Aorta (tissue), 5 donors: ENCODE measurements at places on chromosomes 16 and 17. TPM values are rescaled to one million over a fixed set of nuclear protein-coding genes. Genes with fewer than 3 reads are reported as not detected.

The FZD2 gene
- total RNA-seq, result 22.1 TPM

- DNase-seq, result no peak
Observed at GRCh38 chr17:63991611-63992010, 6.5 kb upstream of the PRR29 start.

The RASD1 gene
- 12.0 TPM for total RNA-seq

The WNK4 gene
- 0.19 TPM for total RNA-seq

The TMC7 gene
- 4.2 TPM for total RNA-seq

GRCh38 chr16:57873218-57873617 is 70.9 kb upstream of the KIFC3 start:
- DNase-seq, result no peak

DNA sequence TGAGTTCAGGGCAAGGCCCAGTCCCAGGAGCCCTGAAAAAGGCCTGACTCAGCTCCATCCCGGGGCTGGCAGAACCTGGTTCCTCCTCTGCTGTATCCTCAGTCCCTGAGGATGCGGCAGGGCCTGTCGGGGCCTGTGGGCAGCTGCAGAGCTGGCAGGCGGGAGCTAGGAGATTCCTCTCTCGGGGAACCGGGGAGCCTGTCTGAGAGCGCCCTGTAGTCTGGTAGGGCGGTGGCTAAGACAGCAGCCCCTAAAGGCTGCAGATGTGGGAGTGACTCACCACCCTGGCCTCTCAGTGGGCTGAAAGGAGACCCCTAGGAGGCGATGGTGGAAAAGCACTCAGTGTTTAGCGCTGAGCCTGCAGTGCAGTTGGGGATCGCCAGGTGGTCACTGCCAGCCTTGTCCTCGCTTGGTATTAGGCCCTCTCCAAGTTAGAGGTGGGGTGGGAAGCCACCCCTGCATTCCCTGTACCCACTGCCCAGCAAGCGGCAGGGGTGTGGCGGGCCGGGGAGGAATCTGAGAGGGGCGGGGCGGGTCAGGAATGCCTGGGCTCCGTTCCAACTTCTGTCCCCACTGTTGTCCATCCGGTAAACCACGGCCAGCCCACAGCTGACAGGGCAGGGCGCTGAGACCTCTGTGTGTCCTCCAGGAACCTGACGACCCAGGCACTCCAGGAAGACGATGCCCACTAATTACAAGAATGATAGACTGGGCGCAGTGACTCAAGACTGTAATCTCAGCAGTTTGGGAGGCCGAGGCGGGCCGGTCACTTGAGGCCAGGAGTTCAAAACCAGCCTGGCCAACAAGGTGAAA is 29.5 kb upstream of the CDH1 start:
- no peak for DNase-seq

The CD300H gene
- not detected for total RNA-seq

- no peak for DNase-seq
Observed at GRCh38 chr17:50679008-50679544, 28.6 kb downstream of the ANKRD40 start.

DNA sequence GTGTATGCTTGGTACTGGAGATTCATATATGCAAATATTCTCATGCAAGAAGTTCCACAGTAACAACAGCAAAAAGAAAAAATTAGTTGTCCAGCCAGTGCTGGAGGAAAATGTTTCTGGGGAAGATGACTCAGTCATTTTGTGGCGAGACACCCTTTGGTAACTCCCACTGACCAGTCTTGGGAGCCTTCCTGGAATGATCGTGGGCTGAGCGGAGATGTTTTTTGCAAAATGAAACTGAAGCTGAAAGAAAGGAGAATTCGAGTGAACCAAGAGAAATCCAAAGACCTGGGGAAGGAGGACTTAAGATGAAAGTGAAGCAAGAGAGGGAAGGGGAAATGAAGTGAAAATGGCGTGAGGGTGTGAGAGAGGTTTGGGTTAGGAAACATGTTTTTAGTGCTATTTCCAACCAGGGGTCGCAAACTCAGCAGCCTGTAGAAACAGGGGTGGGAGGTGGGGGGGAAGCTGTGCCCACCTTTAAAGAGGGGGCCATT is 5.2 kb downstream of the ITPRIPL2 start:
- no peak for DNase-seq

The SLC16A6 gene
- total RNA-seq, result 0.51 TPM

GRCh38 chr17:66200685-66201092 is 8.8 kb upstream of the CEP112 start:
- DNase-seq, result no peak

- no peak for DNase-seq
Observed at GRCh38 chr17:17416007-17416399, 60.8 kb upstream of the MED9 start.

The HSD17B2 gene
- total RNA-seq, result not detected

The SDR42E2 gene
- not detected for total RNA-seq

The DLG4 gene
- 23.3 TPM for total RNA-seq

DNA sequence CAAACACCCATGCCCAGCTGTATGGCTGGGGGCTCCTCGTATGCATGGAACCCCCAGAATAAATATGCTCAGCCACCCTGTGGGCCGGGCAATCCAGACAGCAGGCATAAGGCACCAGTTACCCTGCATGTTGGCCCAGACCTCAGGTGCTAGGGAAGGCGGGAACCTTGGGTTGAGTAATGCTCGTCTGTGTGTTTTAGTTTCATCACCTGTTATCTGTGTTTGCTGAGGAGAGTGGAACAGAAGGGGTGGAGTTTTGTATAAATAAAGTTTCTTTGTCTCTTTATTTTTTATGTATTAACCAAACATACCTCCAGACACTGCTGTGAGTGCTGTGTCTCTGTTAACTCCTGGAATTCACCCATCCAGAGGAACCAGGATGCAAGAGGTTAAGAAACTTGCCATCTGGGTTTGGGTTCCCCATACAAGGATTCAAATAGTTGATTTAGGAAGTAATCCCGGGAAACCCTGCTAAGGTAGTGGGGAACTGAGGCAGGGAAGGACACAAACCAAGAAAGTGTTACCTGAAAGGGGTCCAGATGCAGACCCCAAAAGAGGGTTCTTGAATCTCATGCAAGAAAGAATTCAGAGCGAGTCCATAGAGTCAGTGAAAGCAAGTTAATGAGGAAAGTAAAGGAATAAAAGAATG is 37.4 kb upstream of the IL21R start:
- no peak for DNase-seq

The PTX4 gene
- 0.33 TPM for total RNA-seq

GRCh38 chr17:4739122-4740024 is at the start of the genes CXCL16 and ZMYND15:
TSS of gene CXCL16 (minus strand) at chr17:4739928. CDS start at chr17:4739339, 589 bp downstream.
TSS of gene ZMYND15 (plus strand) at chr17:4739833. CDS start at chr17:4740549, 716 bp downstream.
- peak; percentile 78 for DNase-seq

The IRX5 gene
- 0.96 TPM for total RNA-seq

DNA sequence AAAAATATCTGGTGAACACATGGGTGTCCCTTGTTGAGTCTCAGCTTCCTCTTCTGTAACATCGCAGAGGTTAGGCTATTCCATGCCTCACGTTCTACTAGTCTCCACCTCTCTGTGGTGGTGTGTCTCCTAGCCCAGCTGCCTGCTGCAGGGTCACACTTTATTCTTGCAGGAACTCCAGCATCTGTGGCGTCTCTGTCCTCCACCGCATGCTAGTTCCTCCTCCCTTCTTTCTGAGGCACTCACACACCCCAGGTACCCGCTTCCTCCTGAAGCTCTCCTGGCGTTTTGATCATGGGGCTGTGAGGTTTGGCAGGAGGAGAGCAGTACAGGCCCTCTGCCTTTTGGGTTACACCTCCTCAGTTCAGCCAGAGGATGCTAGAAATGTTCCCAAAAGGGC is 9.9 kb upstream of the TEX2 start:
- DNase-seq, result no peak
